Stimulated activated CD8-positive, alpha-beta memory T cell treated with anti-CD3 and anti-CD28 coated beads, Interleukin-7, amount 100 ng/mL, for 1 hour (primary cell): ENCODE measurements at places on chromosomes 16 and 17.

DNA sequence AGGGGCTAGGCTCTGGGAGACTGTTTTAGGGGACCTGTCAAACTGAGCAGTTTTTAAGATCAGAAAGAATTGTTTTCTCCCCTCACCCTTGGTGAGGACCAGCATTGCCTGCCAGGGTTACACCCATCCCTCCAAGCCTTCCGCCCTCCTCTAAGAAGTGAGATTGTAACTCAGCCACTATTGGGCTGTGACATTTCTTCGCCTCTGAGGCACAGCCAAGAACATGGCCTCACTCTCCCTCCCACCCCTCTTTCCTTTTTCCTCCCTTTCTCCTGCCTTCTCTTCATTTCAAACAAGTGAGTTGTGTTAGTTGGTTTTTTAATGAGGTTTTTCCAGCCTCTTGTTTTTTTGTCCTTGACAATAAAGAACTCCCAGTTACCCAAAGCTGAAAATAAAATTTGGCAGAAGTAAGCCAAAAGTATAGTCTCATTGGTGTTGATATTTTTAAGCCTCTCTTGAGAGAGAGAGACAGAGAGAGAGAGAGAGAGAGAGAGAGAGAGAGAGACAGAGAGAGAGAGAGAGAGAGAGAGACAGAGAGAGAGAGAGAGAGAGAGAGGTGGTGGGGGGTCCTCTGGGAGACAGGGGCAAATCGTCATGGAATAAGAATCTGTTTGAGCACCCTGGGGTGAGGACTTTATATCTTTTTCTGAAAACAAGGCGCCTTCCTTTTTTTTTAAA, 77.2 kb upstream of the TBX2 start:
- no peak for DNase-seq

GRCh38 chr17:75698659-75699058, 22.6 kb upstream of the ITGB4 start:
- no peak for DNase-seq

GRCh38 chr17:34822007-34822739, 139.1 kb downstream of the CCT6B start:
- no peak for DNase-seq

- no peak for DNase-seq
These were observed 27.8 kb upstream of the RHOT1 start for GRCh38 chr17:32114536-32114935.

DNA sequence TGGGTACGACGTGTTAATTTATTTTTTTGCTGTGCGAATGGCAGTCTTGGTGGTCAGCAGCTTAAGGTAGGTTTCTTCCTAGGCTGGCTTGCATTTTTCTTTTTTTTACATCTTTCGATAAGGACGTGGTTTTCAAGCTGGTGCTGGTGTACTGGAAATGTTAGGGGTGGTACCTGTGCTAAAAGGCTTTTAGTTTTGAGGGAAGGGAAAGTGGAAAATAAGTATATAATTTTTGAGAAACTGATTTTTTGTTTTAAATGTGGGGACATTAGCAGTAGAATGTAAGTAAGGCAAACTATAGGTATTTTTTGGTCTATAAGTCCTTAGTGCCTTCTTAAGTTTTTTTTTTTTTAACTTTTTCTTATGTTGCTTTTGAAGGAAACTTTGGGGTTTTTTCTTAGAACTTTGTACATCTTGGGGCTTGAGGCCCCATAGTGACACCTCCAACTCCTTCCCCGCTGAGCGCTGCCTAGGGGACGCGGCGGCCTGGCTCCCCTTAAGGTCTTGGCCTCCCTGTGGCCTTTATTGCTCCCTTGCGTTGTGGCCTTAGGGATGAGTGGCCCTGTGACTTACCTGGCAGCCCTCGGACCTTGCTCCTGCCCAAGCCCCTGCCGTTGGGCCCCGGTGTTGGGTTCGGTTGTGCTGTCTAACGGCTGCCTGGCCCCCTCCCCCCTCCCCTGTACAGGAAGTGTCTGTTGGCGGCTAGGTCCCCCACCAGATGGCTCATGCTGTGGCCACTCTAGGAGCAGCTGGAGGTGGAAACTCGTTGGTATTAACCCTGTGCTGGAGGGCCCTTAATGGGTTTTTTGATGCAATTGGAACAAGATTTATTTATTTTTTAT, 88.0 kb upstream of the RPRML start:
- DNase-seq: peak; percentile 44

- DNase-seq: no peak
These were observed 7.5 kb upstream of the EDC4 start for GRCh38 chr16:67865318-67865717.

DNA sequence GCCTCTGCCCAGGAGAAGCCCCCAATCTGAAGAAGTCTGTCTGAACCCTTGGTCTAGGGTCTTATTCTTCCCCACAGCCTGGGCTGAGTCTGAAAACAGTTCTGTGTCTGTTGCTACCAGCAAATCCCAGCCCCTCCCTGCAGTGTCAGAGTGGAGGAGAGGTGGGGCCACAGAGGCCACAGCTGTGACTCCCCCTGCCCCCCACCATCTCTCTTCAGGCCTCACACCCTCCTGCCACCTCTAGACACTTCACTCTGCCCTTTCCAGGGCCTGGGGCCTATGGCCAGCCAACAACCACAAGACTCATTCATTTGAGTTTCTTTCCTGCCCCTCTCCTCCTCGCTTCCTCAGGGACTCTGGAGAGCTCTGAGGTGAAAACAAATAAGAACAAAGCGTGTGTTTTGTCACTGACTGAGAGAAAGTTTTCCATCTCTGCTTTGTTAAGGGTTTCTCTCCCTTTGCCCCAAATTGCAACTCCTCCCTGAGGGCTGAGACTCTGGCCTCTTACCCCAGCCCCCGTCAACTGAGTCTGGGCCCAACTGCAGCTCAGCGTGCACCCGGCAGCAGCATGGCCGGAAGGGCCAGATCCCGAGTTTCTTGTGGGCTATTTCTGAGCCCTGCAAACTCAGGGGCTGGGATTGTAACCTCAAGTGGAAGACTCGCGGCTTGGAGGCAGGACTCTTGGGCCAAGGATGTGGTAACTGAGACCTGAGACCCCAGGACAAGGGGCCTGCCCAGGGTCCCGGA, 13.2 kb downstream of the C17orf50 start:
- DNase-seq: no peak

GRCh38 chr17:29042026-29042678, 789 bp upstream of the PIPOX start:
- no peak for DNase-seq

DNA sequence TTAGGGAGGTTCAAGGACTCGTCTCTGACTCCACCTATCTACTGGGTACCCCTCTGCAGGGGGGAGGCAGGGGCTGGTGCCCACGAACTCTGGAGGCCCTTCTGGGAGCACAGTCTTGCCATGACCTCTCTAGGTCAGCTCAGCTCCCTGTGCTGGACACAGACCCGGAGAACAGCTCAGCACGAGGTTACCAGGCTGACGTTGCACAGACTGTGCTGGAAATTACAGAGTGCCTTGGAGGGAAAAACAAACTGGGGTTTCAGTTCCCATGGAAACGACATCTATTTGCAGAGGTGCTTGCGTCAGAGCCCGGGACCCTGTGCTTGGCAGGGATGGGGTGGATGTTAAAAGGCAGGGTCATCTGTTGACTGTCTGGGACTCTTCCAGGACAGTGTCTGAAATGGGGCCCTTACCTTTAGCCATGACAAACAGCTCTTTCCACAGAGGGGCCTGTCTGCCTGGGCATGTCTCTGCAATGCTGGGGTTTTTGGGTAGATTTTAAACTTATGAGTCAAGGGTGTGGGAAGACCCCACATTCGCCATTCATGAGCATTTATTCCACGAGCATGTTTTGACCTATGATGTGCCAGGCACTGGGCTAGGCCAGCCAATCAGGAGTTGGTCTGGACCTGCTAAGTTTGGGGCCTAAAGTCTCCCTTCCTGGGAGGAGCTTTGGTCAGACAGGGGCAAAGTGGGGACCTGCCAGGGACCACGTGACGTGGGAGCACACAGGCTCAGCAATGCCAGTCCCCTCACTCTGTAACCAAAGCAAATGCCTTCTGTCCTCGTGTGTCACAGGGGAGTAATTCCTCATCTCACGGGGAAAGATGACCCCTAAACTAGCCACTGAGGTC, 22.5 kb downstream of the CCR7 start:
- no peak for DNase-seq

DNA sequence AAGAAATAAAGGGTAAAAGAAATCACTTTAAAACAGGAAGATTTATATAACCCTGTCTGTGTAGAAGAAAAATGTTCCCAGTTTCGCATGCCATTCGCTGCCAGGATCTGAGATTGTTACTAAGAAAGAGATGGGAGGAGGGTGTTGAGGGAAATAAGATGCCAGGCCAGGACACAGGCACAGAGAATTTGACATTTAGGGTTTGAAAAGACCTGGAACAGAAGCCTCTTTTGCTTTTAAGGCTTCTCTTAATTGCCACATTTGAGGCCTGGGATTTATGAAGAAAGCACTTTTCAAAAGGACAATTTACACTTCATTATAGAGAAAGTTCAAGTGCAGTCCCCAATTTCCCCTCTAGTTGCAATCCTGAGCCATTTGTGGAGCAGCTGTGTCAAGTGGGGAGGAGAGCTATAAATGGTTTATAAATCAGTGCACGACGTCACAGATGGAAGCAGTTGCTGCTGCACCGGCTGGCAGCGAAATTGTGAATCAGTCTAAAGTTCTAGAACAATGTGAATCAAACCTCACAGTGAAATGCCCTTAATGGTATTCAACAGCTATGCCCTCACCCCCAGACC, 26.5 kb upstream of the C16orf87 start:
- no peak for DNase-seq

- DNase-seq: no peak
These were observed 24.5 kb downstream of the STXBP4 start for GRCh38 chr17:54992797-54993639.

- no peak for DNase-seq
These were observed 2.1 kb upstream of the GPRC5C start for GRCh38 chr17:74429604-74430384.

- DNase-seq: no peak
These were observed 42.6 kb upstream of the ERN1 start for GRCh38 chr17:64172510-64172909.

DNA sequence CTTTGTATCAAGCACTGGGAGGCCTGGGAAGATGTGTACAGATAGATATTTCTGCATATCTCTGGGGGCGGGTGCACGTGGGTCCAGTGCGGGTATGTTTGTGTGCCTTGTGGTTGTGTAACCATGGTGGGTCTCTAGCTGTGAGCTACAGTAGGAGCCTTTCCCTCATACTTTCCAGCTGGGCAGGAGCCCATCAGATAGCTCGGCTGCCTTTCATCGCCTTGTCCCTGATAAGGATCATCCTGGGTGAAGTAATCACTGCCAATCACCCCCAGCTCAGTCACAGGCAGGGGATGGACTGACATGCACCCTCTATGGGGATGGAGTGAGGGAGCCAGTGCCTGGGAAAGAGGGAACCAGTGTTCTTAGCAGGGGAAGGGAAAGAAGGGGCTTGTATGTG, 3.2 kb upstream of the SCRN2 start:
- no peak for DNase-seq

- DNase-seq: no peak
These were observed 1.7 kb upstream of the RRAD start for GRCh38 chr16:66926961-66927436.

GRCh38 chr17:42886283-42887176, 14.1 kb upstream of the G6PC1 start:
- DNase-seq: no peak

GRCh38 chr16:85220125-85220839, 108.0 kb upstream of the CIBAR2 start:
- DNase-seq: no peak

DNA sequence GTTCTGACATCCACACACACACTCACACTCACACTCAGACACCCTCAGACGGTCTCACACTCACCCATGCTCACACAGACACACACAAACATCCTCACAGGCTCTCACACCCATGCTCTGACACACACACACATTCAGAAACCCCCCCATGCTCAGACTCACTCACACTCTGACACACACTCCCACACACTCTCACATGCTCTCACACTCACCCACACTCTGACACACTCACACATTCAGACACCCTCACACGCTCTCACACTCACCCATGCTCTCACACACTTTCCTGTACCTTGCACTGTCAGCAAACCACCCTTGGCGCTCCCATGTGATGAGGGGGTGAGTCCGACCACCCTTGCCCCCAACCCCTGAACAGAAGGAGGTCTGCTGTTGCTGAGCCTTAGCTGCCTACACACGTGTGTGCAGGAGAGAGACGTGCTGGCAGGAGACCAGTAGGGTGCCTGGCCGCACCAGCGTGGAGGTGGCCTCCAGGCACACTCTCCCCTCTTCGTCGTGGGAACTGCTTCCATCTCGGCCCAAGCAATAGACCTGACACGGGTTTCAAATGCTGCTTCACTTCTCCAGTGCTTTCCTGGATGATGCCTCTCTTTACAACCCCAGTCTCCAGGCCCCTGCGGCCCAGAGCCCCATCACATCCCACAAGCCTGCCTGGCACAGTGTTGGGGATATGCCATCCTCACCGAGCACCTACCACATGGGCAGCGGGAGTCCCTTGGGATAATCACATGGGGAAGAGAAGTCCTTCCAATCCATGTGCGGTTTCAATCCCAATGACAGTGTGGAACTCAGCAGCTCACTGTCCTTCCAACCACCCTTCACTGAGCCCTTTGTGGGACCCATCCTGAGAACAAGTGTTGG, 267.8 kb upstream of the FOXF1 start:
- no peak for DNase-seq

GRCh38 chr16:27400751-27401620, 988 bp upstream of the IL21R start:
- DNase-seq: no peak

GRCh38 chr16:76780556-76780955, 410.4 kb upstream of the MON1B start:
- no peak for DNase-seq

- DNase-seq: no peak
These were observed 579.6 kb upstream of the CDH5 start for GRCh38 chr16:65786916-65787315.

GRCh38 chr16:19245326-19245925, 40.1 kb upstream of the CLEC19A start:
- DNase-seq: no peak

DNA sequence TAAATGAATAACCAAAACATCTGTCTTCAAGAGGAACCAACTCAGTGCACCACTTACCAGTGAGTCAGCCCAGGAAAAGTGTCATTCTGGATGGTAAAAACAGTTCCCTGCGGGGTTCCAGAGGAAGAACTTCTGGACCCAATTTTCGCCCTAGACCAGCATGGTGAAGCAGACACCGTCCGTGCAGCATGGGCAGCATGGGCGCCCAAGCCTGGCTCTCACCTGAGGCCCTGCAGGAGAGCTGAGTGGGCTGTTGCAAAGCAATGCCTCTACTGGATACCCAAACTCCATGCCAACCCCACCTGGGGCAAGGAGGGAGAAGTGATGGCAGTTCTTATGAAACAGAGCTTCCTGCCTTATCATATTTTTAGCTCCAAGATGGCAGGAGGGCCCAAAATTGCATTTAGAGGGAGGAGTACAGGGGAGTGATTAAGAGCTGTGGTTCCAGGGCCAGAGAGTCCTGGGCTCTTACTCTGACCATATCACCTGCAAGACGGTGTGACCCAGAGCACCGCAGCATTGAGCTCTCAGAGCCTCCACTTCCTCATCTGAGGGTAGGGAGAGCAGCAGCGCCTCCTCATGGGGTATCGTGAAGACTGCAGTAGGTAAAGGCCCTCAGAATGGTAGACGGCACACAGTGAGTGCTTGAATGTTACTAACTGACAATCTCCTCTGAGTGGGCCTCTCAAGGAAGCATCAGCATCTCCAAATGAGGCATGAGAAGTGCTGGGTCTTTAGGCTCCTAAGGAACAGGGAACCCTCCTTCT, 16.6 kb upstream of the INPP5K start:
- peak; percentile 13 for DNase-seq
